Activated CD8-positive, alpha-beta memory T cell treated with anti-CD3 and anti-CD28 coated beads for 1 hour (primary cell): ENCODE measurements at places on chromosomes 6 and 20.

DNA sequence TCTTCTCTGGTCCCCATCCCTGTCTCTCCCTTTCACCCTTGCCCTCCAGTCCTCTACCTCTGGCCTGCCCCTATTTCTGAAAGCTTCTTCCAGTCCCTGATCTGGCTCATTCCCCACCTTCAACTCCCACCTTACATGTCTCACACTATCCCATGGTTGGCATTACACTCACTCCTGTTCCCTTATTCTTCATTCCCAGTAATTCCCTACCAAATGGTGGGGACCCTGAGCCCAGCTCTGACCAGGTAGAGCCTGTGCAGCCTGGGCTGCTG is 6.4 kb downstream of the TP53INP2 start:
- no peak for DNase-seq

- no peak for DNase-seq
These were observed 15.1 kb downstream of the ACSS1 start for GRCh38 chr20:25042531-25043498.

GRCh38 chr6:133062077-133062476 is 179.1 kb upstream of the EYA4 start:
- DNase-seq, result no peak

- peak; percentile 5 for DNase-seq
These were observed 86.5 kb downstream of the LYRM4 start for GRCh38 chr6:5174244-5174643.

DNA sequence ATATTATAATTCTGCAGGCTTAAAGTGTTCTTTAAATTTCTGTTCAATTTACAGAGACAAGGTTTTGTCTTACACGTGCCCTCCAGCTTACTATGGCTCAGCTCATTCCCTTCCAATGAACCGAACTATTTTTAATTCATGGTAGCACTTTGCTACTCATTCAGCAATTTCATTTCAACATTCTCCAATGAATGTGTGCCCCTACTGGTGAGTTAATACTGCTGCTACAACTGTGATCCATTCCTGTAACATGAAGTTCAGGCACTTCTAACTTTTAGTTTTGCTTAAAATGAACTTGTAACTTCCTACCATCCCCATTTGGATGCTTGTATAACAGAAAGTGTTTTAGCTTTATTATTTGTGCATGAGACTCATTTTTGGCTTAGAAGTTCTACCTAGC is 99.7 kb downstream of the F13A1 start:
- no peak for DNase-seq

DNA sequence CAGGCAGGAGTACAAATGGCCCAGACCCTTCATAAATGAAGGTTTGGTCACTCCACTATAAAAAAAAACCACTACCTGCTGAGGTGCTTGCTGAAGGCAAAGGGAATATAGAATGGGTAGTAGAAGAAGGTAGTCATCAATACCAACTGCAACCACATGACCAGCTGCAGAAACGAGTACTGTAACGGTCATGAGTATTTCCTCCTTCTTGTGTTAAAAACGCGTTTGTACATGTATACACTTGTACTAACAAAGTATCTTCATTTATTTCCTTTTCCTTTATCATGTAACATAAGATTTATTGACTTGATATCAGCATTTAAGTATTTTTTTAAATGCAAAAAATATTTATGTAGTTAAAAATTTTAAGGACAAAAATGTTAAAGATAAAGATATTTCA is 238.6 kb downstream of the TFAP2B start:
- DNase-seq, result no peak

DNA sequence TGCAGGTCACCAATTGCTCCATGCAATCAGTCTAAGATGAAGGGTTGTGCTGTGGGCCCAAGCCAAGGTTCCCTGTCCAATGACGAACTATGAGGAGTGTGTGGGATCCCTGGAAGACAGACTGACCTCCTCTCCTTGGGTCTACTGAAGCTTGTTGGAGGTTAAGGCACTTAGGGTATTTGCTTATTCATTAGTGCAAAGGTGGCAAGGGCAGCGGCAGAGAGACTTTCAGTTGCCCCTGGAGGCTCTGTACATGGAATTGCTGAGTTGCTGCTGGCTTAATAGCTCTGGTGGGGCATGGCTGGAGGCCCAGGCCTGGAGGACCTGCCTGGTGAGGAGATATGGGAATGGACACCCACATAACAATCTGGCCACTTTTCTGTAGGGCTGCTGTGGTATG is 29.8 kb upstream of the CST5 start:
- DNase-seq, result no peak

DNA sequence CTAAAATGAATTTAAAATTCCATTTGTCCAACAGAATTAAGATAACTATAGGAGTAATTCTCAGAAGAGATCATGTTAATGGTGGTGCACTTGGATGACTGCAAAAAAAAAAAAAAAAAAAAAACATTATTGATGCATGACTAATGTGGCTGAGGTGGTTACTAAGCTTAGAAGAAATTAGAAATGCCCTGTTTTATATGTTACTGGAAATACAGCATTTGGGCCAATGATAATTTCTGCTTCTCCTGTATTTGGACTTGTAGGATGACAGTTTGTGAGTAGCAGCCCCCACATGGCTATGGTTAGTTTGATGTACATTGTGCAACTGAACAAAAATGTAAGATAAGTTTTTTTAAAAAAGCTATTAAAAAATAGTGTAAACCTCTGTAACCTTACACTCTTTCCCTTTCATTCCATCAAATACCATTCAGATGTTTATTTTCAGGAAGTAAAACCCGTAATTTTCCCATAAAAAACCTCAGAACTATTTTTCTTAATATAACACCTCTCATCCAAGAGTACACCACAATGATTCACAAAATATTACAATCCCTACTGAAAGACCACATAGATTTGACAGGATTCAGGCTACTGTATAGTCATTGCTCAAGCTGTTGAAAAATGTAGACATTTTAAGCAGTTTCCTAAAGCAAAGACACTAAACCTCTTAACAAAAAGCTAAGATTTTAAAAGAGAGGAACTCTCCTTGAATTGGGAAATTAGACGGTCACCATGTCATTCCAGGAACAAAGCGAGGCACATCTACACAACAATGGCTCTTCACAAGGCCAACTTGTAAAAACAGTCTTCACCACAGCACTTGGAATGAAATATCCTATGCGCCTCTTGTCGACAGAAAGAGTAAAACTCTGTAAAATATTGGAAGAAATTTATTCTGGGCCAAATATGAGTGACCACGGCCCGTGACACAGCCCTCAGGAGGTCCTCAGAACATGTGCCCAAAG is 83.0 kb downstream of the WDR27 start:
- DNase-seq, result no peak

GRCh38 chr20:60466687-60467022 is 508.4 kb downstream of the CDH26 start:
- no peak for DNase-seq

DNA sequence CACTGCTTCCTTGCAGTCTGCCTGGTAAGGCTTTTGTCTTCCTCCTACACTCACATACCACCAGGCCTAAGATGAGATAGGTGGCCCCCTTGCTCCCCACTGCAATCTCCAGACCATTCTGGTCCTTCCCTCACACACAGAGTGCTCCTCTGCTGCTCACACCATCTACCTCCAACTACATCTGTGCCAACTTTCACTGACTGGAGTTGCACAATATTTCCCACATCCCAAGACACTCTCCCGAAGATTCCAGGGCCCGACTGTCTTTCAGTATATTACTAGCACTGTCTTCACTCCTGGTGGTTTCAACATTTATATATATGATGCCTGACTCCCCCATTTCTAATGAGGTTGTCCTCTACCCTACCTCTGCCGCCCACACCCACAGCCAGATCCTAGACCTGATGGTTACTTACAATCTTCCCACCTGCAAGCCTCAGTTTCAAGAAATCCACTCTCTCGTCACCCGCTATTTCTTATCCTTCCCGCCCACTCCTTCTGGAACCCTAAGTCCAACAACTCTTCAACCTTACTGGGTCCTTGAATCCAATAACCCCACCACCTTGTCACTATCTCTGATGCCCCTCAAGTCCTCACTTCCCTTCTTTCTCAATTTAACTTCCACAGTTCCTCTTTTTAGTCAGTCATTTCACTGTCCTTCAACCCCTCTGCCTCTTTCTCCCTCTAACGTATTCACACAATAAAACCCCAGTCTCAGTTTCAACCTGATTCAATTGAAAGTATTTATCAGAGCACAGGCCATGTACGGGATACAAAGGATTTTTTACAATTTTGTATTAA is 21.6 kb downstream of the RALGAPA2 start:
- DNase-seq, result no peak

DNA sequence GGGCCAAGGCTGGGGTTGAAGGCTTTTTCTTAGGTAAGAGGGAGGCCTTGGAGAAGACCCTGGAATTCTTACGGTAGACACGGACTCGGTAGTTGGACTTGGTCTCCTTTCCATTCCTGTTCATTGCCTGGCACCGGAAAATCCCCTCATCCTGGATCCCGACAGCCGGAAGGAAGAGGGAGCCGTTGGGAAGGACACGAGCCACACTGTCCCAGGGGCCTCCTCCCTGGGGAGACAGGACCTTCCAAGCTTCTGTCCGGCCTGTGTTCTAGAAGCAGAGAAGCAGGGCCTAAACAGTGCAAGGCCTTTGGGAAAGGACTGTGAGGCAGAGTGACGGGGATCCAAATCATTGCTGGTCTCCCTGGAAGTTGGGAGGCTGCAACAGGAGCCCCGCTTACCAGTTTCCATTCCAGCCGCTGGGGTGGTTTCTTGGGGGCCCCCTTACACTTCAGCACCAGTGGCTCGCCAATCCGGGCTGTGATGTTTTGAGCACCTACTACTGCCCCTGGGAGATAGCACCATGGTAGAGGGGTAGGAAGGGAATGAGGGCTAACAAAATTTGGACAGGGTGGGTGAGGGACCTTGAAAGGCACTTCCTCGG is 470 bp downstream of the AGER start:
- DNase-seq, result no peak

GRCh38 chr6:43983191-43983590 is 144.1 kb downstream of the MRPL14 start:
- DNase-seq, result no peak

- no peak for DNase-seq
These were observed 56.5 kb upstream of the NRSN1 start for GRCh38 chr6:24069526-24069925.

DNA sequence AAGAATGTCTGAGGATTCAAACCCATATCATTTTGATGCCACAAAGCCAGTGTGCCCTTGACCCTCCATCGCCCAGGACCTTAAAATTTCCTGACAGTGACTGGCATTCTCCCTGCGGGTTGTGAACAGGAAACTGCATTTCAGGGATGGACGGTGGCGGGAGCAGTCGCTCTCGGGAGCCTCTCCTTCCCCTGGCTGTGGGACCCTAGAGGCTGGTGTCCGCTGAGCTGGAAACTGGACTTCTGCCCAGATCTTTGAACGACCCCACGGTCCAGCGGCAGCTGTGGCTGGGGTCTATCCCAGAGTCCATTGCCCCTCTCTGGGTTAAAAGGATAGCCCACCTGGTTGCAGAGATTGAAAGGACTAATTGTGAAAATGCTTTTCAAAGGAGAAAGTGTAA is 1.4 kb upstream of the SEC63 start:
- DNase-seq, result no peak

- no peak for DNase-seq
These were observed 112.8 kb downstream of the DACT2 start for GRCh38 chr6:168206661-168207274.

- no peak for DNase-seq
These were observed 347.8 kb upstream of the FLRT3 start for GRCh38 chr20:14685183-14685582.

GRCh38 chr6:25655723-25656122 is 3.7 kb downstream of the SCGN start:
- DNase-seq, result no peak

GRCh38 chr20:34058831-34059230 is 53.2 kb downstream of the EIF2S2 start:
- no peak for DNase-seq

- no peak for DNase-seq
These were observed 404.6 kb downstream of the BTBD9 start for GRCh38 chr6:38234934-38235682.

- DNase-seq, result no peak
These were observed 30.1 kb downstream of the HDDC2 start for GRCh38 chr6:125271486-125272159.

DNA sequence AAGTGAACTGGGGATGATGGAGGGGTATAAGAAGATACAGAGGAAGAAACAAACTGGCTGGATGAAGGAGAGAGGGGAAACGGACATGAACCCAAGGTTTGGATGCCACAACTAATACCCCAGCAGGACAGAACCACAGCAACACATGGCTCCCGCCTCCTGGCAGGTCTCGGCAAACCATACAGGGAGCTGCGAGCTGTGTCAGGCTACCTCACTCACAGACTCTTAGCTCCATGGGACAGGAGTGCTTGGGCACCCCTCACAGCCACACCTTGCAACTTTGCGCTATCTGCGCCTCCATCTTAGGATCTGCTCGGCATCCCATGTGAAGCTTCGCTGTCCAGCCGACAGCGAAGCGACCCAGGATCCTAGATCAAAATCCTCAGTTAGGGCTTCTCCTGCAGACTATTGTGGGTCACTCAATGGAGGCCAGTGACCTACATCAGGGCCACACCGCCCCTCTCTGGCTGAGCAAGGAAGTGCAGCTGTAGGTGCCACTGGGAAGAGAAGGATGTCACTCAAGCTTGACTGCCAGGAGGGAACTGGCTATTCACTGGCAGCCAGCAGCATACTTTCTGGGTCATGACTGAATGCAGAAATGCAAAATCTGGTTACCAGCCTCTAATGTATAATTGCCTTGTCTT is 174.4 kb upstream of the RIN2 start:
- DNase-seq, result no peak

- DNase-seq, result no peak
These were observed 138.3 kb upstream of the INSM1 start for GRCh38 chr20:20229595-20229994.

DNA sequence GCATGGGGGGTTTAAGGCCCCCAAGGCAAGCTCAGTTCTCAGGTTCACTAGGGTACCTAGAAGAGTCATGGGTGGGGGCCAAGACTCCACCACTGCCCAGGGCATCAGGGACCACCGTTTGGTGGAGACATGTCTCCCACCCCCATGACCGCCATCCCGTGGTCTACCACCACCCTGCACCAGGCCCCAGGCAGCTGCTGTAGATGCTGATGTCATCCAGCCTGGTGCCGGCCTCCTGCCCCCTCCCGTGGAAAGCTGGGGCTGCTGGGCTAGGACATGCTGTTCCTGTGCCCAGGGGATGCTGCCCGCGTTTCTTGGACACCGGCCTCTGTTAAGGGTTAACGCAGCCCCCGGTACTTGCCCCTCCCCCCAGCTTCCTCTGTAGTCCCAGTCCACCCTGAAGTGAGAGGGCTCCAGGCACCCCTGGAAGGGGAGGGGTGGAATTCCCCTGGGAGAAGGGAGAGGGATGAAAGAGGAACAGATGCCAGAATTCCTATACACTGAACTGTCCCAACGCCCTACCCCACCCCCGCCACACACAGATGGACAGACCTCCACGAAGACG is 587 bp downstream of the IP6K3 start:
- DNase-seq, result no peak
